Right hindlimb (tissue), 1 donor: ENCODE measurements at places on chromosomes 16 and 17.

DNA sequence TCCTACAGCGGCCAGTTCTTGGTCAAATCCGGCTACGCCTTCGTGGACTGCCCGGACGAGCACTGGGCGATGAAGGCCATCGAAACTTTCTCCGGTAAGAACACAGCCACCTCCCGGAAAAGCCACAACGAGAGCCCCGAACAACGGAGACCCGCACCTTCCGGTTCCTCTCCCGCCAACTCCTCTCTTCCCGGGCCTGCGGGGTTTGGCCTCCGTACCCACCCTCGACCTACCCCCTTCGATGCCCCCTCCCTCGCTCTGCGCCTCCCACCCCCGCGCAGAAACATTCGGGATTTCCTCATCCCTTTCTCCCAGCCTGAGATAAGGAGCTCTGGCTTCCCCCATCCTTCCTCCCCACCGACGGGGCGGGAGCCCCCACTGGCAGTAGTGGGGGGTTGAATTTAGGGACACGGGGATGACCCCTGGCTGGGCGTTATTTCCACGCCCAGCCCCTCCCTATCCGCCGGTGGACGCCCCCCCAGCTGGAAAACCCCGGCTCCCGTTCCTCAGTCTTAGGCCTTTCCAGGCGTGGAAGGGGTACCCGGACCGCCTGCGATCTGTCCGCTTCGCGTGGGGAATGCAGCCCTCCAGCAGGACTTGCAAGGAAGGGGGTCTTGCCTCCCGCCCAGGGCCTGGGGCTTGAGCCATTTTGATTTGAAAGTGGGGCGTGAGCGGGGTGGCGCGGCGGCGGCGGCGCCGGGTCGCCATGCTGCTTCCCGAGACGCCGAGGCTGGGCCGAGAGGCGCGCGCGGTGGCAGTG lies 822 bp downstream of the IGF2BP1 start:
- DNase-seq: peak; percentile 61

GRCh38 chr17:9792181-9792840 lies 919 bp upstream of the DHRS7C start:
- no peak for DNase-seq

- DNase-seq: no peak
Measured at GRCh38 chr16:4870138-4870671, 22.9 kb downstream of the UBN1 start.

DNA sequence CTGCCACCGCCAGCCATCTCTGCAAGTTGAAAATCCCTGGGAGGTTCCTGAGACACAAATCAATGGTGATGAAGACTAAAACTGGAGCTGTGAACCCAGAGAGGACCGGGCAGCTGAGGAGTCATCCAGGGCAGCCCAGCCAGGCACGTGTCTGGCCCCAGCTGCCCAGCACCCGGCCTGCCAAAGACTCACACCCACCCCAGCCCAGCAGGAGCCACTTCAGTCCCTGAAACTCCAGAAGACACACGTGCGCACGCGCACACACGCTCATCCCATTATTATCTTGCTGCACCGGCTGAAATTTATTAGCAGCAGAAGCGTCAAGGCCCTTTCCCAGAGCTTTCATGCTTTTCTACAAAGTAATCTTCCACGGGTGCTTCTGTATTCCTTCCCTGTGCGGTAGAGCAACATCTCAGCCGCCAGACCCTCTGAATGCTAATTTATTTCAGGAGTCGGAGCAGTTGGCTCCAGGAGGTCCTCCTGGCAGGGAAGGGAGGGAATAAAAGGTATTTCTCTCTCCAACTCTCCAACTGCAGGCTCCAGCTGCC lies 59.8 kb upstream of the RBFOX3 start:
- DNase-seq: no peak

GRCh38 chr16:19119564-19119963 lies 5.8 kb downstream of the ITPRIPL2 start:
- DNase-seq: no peak

DNA sequence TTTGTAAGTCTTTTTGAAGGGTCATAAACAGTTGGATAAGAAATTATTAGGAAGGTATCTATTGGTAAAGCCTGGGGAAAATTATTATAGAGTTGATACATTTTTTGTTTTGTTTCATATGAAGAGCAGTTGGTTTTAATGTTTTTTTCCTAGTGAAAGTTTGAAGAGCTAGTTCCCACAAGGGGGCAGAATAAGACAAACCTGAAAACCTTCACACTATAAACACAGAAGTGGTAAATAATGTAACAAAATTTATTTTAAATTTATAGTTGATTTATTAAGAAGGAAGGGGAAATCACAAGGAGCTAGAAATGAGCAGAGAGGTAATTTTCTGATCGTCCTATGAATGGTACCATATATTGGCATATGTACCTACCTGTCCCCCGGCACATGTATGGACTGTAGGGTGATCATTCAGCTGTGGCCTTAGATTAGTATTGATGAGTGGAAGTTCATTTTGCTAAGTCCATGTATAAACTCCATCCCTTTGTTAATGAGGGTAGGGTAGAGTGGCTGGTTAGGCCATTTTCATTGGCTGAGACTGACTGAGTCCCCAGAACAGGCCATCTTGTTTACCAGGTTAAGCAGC lies 116.3 kb downstream of the TANC2 start:
- DNase-seq: no peak

DNA sequence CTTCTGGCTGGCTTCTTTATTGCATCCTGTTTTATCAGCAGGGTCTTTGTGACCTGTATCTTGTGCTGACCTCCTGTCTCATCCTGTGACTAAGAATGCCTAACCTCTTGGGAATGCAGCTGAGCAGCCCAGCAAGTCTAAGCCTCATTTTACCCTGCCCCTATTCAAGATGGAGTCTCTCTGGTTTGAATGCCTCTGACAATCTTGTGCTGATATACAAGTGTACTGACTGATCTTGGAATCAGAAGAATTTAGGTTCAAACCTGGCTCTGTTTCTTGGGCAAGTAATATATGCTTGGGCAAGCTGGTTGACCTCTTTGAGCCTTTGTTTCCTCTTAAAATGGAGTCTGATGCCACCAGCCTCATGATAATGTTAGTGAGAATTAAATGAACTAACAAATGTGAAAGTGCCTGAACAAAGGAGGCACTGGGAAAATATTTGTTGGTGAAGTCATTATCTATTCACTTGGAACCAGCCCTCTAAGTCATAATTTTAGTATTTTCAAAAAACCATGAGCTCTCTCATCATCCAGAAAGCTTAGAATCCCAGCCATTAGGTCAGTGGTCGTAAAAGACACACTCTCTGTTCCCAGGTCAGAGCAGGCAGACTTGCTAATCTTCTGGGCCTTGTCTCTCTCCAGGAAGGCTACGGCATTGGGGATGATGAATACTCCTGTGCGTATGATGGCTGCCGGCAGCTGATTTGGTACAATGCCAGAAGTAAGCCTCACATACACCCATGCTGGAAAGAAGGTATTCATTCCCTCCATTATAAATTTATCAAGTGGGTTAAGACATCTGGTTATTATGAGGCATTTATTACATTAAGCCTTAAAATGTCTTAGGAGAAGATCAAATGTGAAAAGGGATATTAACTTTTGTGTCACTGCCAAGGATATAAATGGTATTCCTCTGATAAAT lies 18.1 kb upstream of the ARL2BP start:
- no peak for DNase-seq

GRCh38 chr17:13973960-13974651 lies 95.2 kb upstream of the COX10 start:
- peak; percentile 19 for DNase-seq
